A549 treated with dexamethasone at 1 μM for 4 hours (cell line): ENCODE measurements at places on chromosomes 2 and 18. TPM values are rescaled to one million over a fixed set of nuclear protein-coding genes. Genes with fewer than 3 reads are reported as not detected.

HOXD12 gene
- total RNA-seq, result not detected in 5 replicates

PTPRM gene
- 24.5 to 44.8 TPM (median 37.2 TPM) in 5 replicates for total RNA-seq

CCDC195 gene
- total RNA-seq, result not detected in 5 replicates

CENPA gene
- 38.8 to 53.8 TPM (median 51.0 TPM) in 5 replicates for total RNA-seq

UGT1A9 gene
- 3.9 to 5.2 TPM (median 4.5 TPM) in 5 replicates for total RNA-seq

RNF152 gene
- 0.07 to 0.20 TPM (median 0.11 TPM) in 5 replicates for total RNA-seq

ROCK2 gene
- 23.8 to 37.6 TPM (median 31.3 TPM) in 5 replicates for total RNA-seq

SULT1C3 gene
- total RNA-seq, result not detected in 5 replicates
